GM12878 (cell line): ENCODE measurements at places on chromosomes 6 and 20.

DNA sequence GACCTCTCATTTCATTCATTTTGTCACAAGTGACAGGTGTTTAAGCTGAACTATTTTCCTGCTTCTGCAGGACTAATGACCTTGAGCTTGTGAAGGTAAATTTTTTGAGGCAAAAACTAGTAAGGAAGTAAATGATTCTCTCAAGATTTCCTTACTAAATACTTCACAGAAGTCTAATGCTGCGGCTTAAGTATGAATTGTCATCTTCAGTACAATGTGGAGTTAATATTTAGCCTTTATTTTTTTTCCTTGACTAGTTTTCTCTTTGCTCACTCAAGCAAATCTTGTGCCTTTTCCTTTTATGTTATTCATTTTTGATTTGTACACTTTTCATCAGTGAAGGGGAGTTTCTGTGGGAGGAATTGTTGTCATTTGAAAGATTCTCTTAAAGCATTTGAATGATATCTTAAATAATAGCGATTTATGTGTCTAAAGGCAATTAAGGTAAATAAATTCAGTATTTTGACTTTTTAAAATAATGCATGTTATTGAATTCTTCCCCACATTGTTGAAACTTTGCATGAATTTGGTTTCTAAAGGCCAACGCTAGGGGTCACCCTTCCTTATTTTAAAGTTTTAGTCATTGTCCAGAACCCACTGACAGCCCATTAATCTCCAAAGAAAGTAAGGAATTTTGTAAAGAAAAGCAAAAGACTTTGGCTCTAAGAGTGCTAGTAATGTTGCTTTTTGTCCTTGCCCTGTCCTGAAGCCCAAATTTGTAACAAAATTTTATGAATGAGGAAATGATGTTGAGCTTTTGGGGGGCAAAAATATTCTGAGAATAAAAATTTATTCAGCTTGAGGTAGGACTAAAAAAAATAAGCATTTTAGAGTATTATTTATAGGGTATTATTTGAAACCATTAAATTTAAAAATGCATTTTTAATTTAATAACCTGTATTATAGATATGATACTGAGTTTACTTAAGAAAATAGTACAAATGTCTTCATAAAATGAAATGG lies 157.4 kb upstream of the LAMA2 start:
- no peak for DNase-seq

DNA sequence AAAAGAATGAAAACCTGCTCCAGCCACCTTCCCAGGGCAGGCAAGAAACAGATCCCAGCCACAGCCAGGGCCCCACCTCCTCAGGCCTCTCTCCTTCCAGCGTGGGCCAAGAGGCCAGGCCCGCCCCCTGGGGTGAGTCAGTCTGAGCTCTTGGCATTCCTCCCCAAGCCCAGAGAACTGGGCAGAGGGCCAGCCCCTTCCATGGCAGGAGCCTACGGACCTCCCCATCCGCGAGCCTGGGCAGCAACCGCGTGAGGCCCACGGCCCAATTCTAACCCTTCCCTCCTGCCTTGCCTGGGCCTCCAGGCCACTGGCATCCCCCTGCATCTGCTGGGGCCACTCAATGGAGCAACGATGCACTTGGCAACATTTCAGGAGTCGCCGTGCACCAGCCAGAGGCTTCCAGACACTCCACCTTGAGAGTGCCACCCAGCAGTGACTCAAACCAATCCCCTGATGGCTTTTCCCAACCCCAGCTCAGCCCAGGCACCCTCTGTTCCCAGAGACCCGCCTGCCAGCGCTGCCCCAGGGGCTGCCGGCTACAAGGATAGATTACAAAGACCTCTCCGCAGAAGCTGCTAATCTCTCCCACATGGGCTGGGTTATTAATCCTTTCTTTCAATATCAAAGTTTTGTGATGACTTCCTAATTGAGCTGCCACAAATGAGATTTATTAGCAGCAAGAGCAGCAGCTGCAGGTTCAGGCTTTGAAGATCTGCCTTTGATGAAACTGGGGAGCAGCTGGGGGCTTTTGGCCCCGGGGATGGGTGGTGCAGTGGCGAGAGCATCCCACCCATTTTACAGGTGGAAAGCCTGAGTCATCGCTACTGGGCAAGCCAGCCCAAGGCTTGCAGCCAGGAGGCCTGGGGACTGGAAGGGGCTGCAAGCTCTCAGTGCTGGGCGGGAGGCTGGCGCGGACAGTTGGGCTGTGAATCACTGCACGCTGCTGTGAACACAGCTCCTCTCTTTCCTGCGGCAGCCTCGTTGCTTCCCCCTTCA lies 85.7 kb downstream of the NFATC2 start:
- no peak for DNase-seq

- DNase-seq, result no peak
Measured at GRCh38 chr20:50270569-50270968, 79.9 kb downstream of the CEBPB start.

DNA sequence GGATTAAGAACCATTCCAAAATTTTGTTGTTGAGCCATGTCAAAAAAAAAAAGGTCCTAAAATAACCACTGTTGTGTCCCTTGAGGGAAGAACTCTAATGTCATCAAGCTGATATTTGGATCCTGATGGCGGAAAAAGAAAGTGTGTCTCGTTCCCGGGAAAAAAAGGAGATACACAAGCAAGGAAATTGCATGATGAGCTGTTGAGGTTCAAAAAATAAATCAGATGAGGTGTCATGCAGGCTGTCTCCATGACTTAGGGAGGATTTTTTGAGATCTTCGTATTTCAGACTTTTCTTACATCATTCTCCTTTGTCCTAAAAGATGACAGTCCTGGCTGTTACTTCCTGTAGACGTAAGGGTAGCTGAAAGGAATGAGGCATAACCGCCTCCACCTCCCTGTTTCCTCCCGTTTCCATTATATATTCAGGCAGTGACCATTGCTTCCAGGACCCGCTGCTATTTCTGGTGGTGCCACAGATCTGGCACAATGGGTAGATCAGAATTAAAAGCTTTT lies 117.3 kb upstream of the TNFAIP3 start:
- no peak for DNase-seq

- no peak for DNase-seq
Measured at GRCh38 chr20:2799271-2799670, 1.2 kb downstream of the CPXM1 start.

- no peak for DNase-seq
Measured at GRCh38 chr6:91298543-91299145, 711.8 kb upstream of the MAP3K7 start.

DNA sequence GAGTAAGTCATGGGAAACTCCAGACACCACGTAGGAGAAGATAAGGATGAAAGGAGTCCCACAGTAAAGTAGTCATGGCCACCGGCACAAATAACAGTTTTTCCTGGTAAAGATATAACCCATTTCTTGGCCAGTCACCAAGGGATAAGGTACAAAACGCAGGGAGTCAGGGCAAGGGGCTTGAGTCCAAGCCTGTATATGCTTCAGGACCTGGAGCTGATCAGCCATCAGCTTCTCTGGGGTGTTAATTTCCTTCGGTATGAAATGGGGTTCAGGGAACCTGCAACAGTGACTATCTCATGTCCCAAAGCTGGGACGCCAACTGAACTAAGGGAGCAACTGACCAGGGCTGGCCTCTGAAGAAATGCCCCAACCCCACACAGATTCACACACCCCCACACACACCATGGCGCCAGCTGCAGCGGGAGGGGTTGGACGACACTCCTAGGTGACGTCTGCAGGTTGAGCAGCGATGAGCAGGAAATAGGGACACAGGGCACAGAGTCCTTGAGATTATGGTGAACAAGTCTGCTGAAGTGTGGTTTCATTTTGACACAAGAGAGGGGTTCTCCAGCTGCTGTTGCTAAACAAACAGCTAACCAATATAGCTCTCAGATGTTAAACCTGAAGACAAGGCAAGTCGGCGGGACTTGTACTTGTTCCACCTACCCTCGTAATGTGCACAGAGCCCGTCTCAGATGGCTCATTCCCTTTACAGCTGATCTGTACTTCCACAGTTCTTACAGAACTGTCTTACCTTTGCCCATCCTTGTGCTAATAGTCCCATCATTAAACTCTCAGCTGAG lies 7.4 kb upstream of the ADTRP start:
- DNase-seq, result peak; percentile 93

- DNase-seq, result no peak
Measured at GRCh38 chr20:20856306-20856705, 143.9 kb upstream of the RALGAPA2 start.

GRCh38 chr6:139149383-139149782 lies 14.5 kb downstream of the HECA start:
- no peak for DNase-seq

GRCh38 chr6:27297857-27298730 lies 14.0 kb downstream of the POM121L2 start:
- no peak for DNase-seq

- no peak for DNase-seq
Measured at GRCh38 chr6:45959534-45960145, 56.0 kb downstream of the CLIC5 start.
